ENCODE measurements at places on chromosomes 13 and 19. TPM values are rescaled to one million over a fixed set of nuclear protein-coding genes. Genes with fewer than 3 reads are reported as not detected.

F10 gene
- total RNA-seq = 5.1 TPM

IZUMO1 gene
- not detected for total RNA-seq

LNX2 gene
- 19.3 TPM for total RNA-seq

EDNRB gene
- total RNA-seq = 106 TPM

SIGLEC7 gene
- total RNA-seq = 1.8 TPM

OR4F17 gene
- not detected for total RNA-seq

HSPB6 gene
- total RNA-seq = 81.9 TPM

FAM83E gene
- total RNA-seq = 5.6 TPM

CYP2A7 gene
- total RNA-seq = not detected

APOE gene
- 439 TPM for total RNA-seq

LRRC4B gene
- 0.16 TPM for total RNA-seq

GRK1 gene
- not detected for total RNA-seq

ZNF358 gene
- 34.0 TPM for total RNA-seq

DNA sequence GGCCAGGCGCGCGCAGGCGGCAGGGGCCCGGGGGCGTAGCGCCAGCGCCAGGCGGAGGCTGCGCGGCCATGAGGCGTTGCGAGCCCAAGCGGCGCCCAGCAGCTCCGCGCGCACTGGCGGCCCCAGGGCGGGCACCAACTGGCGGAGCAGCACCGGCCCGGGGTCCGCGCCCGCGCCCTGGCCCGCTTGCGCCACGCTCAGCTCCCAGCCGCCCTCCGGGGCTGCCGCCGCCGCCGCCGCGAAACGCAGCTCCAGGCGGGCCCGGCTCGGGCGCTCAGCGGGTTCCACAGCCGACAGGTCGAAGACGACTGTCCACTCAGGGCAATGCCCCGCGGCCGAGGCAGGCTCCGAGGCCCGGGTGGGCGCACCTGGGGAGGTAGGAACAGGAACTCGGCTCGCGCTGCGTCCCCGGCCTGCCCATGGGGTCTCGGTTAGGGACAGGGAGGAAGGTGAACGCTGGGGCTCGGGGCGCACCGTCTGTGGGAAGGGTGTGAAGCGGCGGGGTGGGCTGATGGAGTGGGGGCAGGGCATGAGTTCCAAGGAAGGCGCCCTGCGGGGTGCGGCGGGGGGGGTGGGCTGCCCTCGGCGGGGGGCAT lies 26.8 kb downstream of the CERS1 start:
- DNase-seq = no peak

DNA sequence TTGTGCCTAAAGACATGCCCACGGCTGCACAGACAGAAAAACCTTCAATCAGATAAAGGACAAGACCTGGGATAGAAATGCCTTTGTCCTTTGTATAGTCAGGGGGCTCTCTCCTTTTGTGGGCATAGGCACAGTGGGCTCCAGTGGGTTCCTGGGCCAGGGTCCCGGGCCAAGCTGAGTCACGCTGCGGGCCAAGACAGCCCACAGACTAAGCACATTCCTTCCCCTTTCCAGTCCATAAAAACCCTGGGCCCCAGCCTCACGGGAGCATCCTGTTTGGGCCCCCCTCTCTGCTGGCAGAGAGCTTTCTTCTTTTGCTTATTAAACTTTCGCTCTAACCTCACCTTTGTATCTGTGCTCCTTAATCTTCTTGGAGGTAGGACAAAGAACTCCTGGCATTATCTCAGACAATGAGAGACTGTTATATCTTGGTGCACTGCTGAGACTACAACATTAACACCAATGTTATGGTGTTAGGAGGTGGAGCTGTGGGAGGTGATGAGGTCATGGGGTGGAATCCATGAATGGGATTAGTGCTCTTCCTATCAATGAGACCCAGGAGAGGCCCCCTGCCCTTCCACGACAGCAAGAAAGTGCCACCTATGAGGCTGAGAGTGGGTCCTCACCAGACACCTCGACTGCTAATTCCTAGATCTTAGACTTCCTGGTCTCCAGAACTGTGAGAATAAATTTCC lies 20.8 kb upstream of the FBXL3 start:
- no peak for DNase-seq

GRCh38 chr19:58296104-58296503 lies 9.1 kb upstream of the ERVK3-1 start:
- DNase-seq = no peak

DNA sequence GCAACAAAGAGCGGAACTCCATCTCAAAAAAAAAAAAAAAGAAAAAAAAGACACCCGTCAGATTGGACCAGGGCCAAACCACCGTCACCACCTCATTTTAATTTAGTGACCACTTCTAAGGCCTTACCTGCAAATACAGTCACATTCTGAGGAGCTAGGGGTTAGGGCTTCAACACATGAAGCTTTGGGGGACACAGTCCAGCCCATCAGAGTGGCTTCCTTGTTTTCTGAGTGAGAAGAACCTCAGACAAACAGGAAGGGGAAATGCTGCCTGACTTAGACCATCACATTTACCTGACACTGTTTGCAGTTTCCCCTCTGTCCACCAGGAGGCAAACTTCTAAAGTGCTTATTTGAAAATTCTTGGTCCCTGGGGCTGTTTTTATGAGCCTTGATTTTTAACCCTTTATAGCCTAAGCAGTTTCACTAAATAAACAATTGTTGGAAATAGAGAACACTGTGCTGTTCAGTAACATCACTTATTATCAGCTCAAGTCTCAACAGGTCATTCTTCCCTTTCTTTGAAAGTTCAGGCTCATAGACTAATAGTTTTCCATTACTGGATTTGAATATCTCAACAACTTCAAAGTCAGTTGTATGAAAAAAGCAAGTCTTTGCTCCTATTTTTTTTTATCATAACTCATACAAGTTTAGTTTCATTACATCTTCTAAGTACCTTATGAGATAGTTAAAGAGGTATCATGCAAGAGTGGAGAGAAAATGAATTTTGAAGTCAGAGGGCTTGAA lies 74.9 kb upstream of the WASF3 start:
- DNase-seq = peak; percentile 58

GRCh38 chr19:46494146-46494940 lies 1.3 kb downstream of the PNMA8B start:
- DNase-seq = no peak

DNA sequence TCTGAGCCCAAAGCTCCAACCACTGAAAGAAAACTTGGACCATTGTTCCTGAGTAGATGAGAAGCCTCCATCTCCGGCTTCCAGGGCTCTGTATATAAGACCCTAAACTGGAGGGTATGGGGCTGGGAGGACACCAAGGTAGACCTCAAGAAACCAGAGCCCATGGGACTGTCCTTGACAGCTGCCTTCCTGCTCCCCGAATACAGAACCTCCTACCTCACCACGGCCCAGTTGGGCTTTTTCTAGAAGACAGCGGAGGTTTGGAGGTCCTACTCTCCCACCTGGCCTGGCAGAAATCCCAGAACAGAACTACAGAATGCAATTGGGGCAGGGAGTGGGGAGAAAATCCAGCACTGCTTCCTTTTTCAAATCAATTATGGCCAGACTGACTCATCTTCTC lies 177.3 kb upstream of the ZNF507 start:
- no peak for DNase-seq

- no peak for DNase-seq
Measured at GRCh38 chr19:3842948-3843347, 25.9 kb downstream of the ZFR2 start.

GRCh38 chr13:79988573-79988972 lies 352.4 kb downstream of the SPRY2 start:
- no peak for DNase-seq

- no peak for DNase-seq
Measured at GRCh38 chr13:42066542-42066941, 18.1 kb downstream of the DGKH start.

DNA sequence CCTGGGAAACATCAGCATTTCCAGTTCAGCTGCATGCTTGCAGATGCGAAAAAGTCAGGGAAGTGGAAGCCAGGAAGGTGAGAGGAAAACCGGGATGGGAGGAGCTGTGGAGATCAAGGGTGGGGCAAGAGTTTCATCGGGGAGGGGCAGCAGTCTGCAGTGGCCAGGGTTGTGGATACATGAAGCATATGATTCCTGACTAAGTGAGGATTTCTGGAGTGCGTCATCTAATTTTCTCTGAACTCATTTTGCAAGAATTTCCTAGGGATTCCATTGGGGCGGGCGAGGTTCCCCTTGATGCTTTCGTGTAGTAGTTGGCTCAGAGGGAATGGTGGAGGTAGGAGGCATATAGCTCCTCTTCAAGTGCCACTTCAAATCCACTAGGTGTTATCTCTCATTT lies 344.1 kb upstream of the TMTC4 start:
- no peak for DNase-seq

- no peak for DNase-seq
Measured at GRCh38 chr13:110232756-110233155, 74.2 kb downstream of the COL4A1 start.

DNA sequence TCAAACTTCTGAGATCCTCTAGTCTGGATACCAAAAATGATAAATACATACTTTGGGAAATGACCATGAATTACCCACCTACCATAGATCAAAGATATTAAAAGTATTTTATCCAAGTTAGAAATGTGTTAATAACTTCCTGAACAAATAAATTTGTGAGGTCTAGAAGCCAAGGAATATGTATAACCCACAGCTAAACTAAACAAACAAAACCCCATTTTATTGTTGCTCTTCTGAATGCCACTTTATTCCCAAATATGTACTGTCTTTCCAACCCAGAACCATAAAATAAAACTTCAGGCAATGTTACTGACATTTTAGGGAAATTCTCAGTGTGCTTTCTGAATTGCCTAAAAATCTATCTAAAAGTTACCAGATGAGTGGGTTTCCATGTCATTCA lies 35.1 kb downstream of the UBL3 start:
- no peak for DNase-seq

GRCh38 chr13:100818711-100819110 lies 144.1 kb upstream of the TMTC4 start:
- DNase-seq = peak; percentile 47

GRCh38 chr19:2333027-2333806 lies 4.7 kb downstream of the SPPL2B start:
- DNase-seq = no peak

DNA sequence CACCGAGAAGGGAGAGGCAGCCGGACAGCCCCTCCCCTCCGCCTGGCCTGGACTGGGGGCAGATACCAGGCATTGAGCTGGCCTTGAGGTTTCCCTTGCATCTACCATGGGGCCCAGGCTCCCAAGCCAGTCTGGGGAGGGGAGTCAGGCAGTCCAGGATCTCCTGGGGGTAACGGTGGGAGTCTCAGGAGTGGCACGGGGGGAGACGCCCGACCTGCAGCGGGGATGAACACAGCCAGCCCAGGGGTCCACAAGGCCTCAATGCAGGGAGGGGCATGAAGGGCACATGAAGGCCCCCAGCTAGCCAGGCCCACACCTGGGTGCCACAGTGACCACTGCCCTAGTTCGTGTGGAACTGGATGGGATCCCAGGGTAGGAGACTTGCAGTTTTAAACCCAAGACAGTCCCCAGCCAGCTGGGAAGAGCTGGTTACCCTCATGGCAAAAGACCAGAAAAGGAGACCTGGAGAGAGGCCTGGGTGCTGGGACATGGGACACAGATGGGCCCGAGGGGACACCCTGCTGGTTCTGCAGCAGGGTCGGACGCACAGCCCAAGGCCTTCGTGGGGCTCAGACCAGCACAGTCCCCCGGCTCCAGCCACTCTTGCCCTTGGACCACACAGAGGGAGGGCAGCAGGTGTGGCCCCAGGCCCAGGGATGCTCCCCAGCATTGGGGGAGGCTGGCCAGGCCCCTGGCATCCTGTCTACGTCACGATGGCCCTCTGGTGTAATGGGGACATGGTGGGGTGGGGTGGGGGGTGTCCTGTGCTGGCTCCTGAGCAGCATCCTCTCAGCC lies 4.6 kb upstream of the UQCR11 start:
- DNase-seq = no peak

- DNase-seq = no peak
Measured at GRCh38 chr19:32368787-32369186, 23.4 kb downstream of the ZNF507 start.

GRCh38 chr13:113592571-113592970 lies 8.0 kb downstream of the TFDP1 start:
- peak; percentile 17 for DNase-seq

DNA sequence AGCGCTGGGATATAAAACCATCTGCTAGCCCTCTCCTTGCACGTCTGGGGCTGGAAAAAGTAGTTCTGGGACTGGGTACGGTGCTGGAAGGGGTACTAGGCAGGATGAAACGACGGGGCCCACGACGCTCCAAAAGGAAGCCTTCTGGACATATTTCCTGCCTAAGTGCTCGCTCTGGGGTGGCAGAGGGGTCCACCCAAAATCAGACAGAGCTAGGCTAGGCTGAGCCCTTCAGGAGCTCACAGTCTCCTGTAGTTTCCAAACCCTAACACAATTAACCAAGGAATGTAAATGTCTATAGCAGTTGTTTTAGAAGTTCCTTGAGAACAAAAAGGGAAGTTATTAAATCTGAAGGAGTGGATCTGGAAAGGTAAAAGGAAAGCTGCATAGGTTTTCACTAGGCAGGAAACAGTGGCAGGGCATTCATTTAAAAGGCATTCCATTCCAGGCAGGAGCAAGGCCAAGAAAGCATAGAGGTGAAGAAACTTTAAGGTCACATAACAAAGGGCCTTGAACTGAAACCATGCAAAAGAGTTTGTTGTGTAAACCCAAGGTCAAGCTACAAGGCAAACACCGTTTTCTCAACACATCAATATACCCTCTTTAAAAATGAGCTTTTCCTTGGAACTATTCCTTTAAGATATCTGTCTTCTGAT lies 634 bp upstream of the DIAPH3 start:
- no peak for DNase-seq

DNA sequence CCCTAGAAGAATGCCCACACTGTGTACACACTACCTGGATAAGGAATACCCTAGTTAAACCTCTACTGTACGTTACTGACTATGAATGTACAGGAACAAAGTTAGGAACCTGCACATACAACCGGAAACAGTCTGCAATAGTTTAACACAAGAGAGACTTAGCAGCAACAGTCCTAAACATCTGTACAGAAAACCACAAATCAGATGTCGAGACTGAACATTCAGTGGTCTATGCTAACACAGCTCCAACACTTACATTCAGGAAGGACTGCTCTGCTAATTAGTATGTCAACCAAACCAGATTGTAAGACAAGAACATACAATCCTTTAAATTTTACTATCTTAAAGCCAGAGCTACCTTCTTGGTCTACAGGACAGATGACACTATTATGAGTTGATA lies 104.9 kb downstream of the ZNF429 start:
- DNase-seq = no peak

- DNase-seq = no peak
Measured at GRCh38 chr13:84430015-84430414, 547.7 kb upstream of the SLITRK1 start.

DNA sequence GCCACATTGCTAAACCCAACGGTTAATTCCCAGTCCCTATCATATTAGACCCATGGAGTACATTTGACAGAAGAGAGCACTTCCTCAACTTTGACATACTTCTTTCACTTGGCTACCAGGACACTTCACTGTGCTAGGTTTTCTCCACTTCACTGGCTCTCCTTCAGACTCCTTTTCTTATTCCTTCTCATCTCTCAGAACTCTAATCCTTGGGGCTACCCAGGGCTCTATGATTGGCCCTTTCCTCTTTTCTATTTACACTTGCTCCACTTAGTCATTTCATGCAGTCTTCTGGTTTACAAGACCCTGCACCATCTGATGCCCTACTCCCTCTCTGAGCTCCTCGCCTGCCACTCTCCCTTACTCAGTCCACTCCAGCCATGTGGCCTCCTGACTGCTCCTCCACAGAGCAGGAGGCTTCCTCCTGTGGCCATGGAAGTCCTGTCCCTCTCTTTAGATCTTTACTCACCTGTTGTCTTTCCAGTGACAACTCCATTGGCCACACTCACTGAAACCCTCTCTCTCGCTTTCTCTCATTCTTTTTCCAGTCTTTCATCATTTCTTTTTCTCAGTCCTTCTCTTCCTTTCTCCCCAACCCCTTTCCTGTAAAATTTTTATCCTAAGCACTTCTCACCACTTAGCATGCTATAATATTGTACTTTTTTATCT lies 90.4 kb downstream of the TBC1D4 start:
- no peak for DNase-seq
